ENCODE measurements at places on chromosomes 16 and 17. TPM values are rescaled to one million over a fixed set of nuclear protein-coding genes. Genes with fewer than 3 reads are reported as not detected.

PRCD gene
- total RNA-seq = 0.86 TPM

ENKD1 gene
- 19.4 TPM for total RNA-seq

ZNF276 gene
- total RNA-seq = 32.7 TPM

PTX4 gene
- total RNA-seq = 0.40 TPM

PPP1R27 gene
- total RNA-seq = not detected

HOXB4 gene
- 0.22 TPM for total RNA-seq

SNF8 gene
- 278 TPM for total RNA-seq

KRT25 gene
- total RNA-seq = not detected

SEZ6L2 gene
- 23.7 TPM for total RNA-seq

TBC1D3E gene
- total RNA-seq = not detected

XAF1 gene
- total RNA-seq = not detected

HOXB8 gene
- not detected for total RNA-seq

MT1M gene
- 1.5 TPM for total RNA-seq

MYH3 gene
- total RNA-seq = 4.1 TPM

CDH13 gene
- total RNA-seq = 0.36 TPM

DNA sequence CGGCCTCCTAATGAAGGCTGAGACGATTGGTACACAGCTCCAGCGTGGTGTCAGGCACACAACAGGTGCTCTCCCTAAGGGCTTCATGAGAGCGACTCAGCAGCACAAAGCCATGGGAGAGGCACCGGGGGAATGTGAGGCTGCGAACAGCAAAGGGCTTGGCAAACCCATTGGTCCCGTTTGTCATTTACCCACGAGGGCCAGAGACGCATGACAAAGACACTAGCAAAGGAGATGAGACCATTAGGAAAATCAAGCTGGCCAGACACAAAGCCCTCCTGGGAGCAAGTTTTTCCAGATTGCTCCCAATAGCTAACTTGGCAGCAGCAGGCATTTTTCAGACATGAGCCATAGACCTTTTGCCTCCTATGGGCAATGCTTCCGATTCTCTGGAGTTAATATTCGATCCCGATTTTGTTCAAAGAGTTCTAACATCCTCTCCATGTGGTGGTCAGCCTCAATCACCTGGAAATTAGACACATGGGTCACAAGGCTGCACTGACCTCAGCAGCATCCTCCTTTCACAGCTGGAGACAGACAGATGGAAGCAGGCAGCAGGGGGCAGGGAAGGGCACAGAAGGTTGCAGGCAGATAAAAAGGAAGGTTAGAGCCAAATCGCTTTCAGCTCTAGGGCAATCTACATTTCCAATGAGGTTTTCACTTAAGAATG lies 38.2 kb downstream of the TK2 start:
- DNase-seq = peak; percentile 90

DNA sequence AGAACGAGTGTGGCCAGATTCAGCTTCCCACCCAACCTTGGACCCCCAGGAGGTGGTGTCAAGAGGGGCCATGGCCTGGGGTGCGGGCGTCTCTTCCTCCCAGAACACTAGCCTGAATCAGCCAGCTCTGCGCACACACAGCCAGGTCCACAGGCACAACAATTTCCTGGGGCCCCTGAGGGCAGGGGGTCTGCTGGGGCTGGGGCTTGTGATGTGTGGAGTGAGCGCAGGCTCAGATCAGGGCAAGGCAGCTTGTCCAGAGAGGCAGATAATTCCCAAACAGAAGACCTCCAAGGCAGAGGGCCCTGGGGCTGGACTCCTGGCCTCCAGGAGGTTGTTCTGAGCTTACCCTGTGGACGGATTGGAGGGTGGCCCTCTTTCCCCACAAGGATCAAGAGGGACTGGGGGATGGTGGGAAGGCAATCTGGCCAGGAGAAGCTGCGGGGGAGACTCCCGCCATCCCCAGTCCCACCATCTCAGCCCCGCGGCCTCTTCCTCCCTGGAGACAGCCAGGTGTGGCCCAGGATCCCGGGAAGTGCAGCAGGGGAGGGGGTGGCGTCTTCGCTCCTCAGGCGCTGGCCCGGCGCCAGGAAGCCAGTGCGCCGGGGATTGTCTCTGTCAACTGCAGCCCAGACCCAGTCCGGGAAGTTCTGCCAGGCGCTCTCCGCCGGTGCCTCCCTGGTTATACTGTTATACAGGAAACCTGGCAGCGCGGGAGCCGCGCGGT lies 52.0 kb upstream of the AMZ2 start:
- DNase-seq = peak; percentile 27

- no peak for DNase-seq
Observed at GRCh38 chr17:2521257-2521656, 9.6 kb upstream of the METTL16 start.

GRCh38 chr16:51875834-51876600 lies 670.9 kb downstream of the TOX3 start:
- no peak for DNase-seq

DNA sequence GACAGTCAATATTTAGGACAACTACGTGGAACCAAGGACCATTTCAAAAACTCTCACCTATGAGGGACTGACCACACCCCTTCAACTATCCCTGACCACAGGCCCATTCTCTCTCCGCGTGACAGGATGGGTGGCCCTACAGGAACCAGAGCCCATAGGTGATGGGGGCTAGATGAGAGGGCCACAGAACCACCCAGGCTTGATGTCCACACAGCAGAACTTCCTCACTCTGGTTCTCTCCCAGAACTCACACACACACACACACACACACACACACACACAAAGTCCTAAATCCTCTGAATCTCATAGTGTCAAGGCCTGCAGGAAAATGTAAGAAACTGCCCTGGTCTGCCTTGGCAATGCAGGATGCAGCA lies 1.5 kb downstream of the ZNF319 start:
- DNase-seq = no peak

GRCh38 chr16:21560462-21560861 lies 38.9 kb upstream of the METTL9 start:
- no peak for DNase-seq

DNA sequence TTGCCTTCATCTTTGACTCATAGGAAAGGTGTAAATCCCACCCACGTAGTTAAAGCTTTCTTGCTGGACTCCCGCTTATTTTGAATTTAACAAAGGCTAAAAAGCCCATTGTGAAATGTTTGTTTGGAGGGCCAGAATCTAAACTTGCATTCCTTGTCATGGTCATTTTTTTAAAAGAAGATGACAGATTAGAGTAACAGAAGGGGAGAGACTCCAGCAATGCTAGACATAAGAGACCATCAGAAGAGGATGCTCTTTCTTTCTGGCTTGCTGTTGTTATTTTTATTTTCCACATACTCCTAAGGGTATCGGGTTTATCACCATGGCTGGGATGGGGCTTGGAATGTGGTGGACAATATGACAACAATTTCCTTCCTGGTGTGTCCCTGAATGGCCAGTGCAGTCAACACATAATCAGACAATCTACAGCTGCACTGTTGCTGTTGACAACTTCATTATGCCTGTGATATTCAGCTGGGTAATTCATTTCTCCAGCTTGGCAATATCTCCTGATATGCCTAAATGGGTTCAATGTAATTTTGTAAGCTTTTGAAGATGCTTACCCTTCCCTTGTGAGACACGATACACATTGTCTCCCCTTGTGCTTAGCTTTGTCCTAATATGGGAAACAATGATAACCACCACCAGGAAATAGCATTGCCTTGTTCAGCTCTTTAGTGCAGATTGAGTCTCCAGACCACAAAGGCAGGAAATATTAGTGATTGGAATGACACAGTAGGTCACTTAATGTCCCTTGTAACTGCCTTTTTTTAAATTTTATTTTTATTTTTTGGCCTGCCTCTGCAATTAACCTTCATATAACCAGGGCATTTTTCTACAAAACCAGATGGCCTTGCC lies 164.3 kb downstream of the ANKFN1 start:
- DNase-seq = no peak

DNA sequence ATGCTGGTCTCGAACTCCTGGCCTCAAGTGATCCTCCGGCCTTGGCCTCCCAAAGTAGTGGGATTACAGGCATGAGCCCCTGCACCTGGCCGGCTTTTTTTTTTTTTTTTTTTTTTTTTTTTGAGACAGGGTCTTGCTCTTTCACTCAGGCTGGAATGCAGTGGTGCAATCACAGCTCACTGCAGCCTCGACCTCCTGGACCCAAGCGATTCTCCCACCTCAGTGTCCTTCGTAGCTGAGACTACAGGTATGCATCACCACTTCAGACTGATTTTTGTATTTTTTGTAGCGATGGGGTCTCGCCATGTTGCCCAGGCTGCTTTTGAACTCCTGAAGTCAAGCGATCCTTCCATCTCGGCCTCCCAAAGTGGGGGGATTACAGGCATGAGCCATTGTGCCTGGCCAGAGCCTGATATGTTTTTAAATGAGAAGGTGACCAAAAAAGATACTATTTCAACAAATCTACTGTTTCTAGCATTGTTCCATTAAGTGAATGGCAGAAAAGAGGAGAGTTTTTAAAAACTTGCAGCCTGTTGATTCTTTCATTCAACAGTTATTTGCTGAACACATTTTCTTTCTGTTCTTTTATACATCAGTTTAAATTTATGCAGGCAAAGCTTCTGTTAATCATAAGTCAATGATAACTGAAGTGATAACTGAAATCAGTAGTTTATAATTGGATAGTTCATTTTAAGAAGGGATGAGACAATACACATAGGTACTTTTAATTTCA lies 3.2 kb upstream of the SRSF1 start:
- DNase-seq = no peak

- DNase-seq = no peak
Observed at GRCh38 chr16:58853854-58854791, 120.0 kb upstream of the GOT2 start.

DNA sequence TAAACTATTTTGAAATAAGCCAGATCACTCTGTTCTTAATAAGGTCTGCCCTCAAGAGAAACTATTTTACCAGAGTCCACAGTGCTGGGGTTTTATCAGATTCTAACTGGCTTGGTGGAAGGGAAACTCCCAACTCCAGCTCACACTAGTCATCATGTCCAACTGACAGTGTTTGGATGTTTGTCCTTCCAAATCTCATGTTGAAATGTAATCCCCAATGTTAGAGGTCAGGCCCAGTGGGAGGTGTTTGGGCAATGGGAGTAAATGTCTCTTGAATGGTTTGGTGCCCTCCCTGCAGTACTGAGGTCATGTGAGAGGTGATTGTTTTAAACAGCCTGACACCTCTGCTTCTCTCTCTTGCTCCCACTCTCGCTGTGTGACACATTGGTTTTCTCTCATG lies 1301.0 kb upstream of the CDH8 start:
- no peak for DNase-seq

- no peak for DNase-seq
Observed at GRCh38 chr17:21814776-21815175, 122.5 kb downstream of the KCNJ18 start.

- DNase-seq = no peak
Observed at GRCh38 chr17:1201132-1201702, 21.4 kb upstream of the ABR start.

DNA sequence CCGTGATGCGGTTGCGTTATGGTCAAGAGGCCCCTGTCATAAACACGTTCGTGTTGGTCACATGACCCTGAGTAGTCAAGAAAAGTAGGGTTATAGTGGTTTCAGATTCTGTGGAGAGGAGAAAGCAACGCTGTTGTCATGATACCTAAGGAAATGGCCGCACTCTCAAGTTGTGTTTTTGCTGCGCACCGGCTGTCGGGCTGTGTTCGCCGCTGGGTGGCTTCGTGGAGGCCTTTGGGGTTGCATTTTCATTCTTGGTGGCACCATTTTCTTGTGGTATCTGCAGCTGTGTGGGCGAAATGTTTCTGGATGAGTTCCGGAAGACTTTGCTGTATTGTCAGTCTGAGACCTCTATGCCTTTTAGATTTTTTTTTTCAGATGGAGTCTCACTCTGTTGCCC lies 35.0 kb downstream of the DEF8 start:
- DNase-seq = no peak

GRCh38 chr16:10982465-10983150 lies 38.2 kb downstream of the CLEC16A start:
- no peak for DNase-seq

GRCh38 chr17:27368151-27368795 lies 74.4 kb downstream of the WSB1 start:
- DNase-seq = no peak

DNA sequence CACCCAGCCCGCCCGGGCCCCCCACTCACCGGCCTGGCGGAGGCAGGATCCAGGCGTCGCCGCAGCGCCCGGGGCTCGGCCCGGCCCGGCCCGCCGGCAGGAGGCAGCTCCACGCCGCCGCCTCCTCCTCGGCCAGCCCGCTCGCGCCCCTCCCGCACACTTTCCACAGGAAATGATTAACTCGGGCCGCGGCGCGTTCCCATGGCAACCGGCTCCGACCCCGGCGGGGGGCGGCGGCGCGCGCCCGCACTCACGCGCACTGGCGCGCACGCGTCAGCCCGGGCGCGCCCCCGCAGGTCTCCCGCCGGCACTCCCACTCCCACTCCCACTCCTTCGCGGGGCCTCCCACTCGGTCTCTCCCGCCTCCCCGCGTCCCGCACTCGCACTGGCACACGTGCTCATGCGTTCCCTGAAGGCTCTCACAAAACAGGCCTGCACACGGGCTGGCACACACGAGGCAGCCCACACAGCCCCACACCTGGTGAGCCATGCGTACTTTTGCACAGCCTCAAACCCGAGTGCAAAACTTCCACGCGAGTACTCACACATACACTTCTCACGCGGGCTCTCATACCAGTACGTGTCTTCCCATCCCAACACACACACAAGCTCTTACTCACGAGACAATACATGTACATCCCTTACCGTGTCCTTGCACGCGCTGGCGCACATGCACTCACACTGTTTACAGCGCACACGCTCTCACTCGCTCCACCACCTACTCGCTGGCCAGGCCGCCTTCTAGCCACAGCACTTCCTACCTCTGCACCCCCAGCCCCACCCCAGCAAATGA lies at the start of gene KIFC3:
KIFC3 (minus strand) TSS at position 151 of the 793 bp plus-strand sequence. CDS start 4,248 bp downstream, outside the sequence.
- DNase-seq = peak; percentile 68

- no peak for DNase-seq
Observed at GRCh38 chr16:48820379-48820778, 210.4 kb upstream of the N4BP1 start.

DNA sequence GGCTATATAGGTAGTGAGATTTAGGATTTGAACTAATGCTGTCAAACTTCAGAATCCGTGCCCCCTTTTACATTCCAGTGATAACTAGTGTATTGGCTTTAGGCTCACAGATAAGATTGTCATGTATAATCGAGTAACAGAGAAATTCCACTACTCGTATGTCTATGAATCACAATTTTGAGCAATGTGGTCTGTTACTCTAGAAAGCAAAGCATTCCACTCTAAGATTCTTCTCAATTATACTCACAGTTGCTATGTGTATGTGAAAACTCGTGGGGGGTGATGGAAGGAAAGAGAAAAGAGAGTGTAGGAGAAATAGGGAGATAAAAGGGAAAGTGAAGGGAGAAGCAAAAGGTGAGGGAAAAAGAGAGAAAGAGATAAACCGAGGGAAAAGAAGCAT lies 1175.1 kb upstream of the GOT2 start:
- no peak for DNase-seq

All from PC-3 (cell line).